Stimulated activated CD4-positive, alpha-beta T cell treated with anti-CD3 and anti-CD28 coated beads, Interleukin-12 subunit alpha, Interleukin-12 subunit beta, amount 100 ng/mL, for 24 hours (primary cell): ENCODE measurements at places on chromosomes 7 and 10.
A peak's percentile ranks its signal among the peaks of the same experiment; 100 is the strongest.

- DNase-seq: peak; percentile 28
Observed at GRCh38 chr7:75617634-75618234, 121.0 kb downstream of the HIP1 start.

DNA sequence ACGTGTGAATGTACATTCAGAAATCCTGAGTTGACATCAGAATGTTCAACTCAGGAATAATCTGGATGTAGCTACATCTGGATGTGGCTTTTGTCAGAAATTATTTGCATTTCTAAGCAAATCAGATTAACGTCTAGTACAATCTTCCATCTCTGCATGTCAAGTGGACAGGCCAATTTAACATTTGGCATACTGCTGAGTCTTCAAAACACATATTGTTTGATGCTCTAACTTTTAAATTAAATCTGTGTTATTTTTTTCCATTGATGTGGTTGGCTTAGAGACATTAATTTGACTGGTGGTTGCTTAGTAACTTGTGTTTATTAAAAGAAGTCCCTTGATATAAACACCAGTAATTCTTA is 3.4 kb downstream of the STAMBPL1 start:
- no peak for DNase-seq

GRCh38 chr7:47755248-47755647 is 173.3 kb upstream of the TNS3 start:
- no peak for DNase-seq

DNA sequence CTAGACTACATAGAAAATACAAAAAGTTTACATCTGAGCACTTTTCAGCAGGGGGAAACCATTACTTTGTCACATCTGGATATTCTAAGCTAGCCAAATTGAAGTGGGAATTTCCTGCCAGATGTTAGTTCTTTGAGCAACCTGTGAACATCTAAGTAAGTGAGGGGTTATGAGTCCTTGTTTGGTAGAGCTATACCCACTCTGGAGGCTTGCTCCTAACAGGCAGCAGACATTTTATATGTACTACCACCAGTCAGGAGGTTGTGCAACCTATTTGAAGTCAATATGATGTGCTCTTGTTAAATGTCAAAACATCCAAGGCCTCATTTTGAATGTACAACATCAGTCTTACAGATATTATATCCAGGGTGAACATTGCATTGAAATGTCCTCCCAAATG is 143.3 kb upstream of the KAT6B start:
- DNase-seq: no peak

DNA sequence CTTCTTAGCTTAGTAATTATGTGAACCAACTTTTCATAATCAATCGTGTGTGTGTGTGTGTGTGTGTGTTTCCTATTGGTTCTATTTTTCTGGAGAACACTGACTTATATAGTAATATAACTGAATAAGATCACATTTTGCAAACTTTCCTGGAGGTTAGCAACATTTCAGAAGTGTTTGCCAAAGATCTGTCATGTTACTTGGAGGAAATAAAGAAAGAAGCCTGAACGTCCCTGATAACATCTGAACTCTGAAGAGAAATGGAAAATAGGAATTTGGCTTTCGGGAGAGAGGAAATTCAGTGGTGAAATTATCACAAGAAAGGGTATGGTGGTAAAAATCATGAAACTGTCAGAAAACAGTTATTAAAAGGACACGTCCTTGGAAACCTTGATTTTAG is 984.4 kb upstream of the AUTS2 start:
- DNase-seq: no peak
